ENCODE measurements at places on chromosomes 13 and 19.

DNA sequence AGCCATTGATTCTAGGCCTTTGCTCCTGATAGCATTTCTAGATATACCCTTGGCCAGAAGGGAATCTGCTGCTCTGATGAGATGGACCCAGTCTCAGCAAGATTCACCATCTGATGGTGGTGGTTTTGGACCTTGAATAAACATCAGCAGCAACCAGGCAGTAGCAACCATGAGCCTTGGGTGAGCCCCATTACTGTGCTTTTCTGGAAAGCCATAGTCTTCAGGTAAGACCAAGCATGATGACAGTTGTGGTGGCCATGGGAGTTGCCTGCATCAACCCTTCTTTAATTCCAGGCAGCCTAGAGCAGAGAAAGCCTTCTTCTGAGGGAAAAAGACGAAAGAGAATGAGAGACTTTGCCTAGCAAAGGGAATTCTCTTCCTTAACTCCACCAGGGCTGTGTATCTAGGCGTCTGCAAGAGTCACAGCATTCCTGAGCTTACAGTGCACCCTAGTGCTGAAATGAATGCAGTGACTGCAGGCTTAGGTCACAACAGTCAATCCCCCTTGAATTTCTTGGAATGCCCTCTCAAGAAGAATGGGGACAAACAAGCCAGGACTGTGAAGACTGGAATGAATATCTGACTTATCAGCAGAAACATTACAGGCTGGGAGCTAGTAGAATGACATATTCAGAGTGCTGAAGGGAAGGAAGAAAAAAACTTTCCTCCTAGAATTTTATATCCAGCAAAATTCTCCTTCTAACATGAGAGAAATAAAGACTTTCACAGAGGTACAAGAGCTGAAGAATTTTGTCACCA is 942.4 kb upstream of the PCDH20 start:
- DNase-seq = peak; percentile 50

GRCh38 chr19:55320844-55321419 is 4.2 kb downstream of the TMEM150B start:
- DNase-seq = no peak

DNA sequence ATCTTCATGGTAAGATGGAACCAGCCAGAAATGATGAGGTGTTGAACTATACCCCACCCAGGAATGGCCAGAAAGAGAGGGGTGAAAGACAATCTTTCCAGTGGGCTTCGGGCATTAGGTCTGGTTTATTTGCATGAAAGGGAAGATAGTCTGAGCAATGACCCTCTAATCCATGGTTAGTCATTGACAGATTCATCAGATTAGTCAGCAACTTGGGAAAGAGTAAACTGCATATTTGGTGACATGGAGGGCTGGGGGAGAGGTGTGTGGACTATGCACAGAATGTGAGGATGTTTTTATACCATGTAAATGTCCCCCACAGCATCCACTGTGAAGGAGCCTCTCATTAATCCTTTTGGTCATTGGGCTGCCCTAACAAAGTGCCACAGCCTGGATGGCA is 30.1 kb upstream of the USP12 start:
- DNase-seq = no peak

DNA sequence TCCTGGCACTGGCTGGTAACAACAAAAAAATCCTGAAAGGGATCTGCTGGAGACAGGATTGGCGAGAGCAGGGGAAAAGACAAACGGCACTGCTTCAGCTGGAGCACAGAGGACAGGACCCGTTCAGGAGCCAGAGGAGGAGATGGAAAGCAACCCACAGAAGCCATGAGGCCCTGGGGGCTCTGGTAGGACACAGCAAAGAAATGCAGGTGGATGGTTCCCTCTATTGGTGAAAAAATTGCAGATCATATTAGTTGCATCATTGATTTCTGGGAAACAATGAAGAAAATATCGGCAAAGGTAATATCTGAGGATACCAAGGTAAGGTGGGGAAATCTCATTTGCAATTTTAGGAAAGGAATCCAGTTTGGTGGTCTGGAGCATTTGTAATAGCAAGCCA is 25.7 kb upstream of the TPP2 start:
- peak; percentile 11 for DNase-seq

GRCh38 chr13:20288561-20288960 is 56.4 kb upstream of the GJB6 start:
- no peak for DNase-seq

DNA sequence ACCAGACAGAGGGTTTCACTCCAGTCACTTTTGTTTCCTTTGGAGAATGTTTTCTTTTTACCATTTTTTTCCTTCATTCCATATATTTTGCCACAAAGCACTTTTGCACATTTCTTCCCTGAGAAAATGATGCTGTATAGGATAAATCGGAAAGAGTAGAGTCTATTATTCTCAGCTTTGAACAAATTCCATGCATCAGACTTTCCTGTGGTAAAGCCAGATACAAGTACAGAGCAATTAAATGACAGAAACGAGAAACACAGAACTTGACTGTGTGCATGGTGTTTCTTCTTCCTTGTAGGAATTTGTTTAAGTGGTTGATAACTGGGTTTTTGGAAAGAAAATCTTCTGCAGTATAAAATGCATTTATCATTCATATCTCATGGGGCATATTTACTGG is 107.4 kb upstream of the CSNK1A1L start:
- DNase-seq = no peak

GRCh38 chr19:33231511-33231910 is 5.9 kb upstream of the SLC7A10 start:
- DNase-seq = no peak

DNA sequence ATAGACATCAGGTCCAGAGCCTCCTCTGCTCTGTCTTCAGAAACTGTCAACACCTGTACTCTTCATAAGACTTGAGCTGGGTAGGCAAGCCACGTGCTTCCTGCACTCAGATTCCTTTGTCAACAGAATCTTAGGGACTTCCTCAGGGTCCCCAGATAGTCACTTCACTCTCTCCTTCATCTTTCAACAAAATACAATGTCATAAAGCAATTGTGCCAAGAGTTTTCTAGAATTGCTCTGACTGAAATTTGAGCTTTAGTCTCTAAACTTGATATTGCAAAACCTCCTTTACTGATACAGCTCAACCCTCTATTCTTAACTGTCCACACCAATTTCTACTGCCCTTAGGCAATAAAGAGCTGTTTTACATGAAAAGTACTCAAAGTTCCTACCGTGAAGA is 179.9 kb downstream of the IRS2 start:
- no peak for DNase-seq

GRCh38 chr19:42095814-42096230 is 19.9 kb downstream of the ZNF574 start:
- DNase-seq = no peak

DNA sequence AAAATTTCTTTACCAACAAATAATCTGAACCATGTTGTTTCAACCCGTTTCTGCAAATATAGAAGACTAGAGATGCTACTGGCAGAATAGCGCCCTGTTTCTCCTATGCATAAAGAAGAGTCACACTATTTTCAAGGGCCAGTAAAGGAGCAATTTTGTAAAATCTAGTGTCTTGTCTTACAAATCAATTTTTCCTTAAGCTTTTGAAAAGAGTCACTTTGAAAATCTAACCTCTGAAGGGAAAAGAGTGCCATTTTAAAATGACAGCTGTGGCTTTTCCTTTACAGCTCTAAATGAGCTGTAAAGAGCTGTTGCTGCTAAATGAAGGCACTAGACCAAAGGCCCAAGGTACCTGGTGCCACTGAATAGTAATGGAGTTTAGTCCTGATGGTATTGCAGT is 16.9 kb upstream of the GTF2F2 start:
- no peak for DNase-seq

- no peak for DNase-seq
Observed at GRCh38 chr13:28333204-28333881, 161.6 kb downstream of the FLT1 start.

DNA sequence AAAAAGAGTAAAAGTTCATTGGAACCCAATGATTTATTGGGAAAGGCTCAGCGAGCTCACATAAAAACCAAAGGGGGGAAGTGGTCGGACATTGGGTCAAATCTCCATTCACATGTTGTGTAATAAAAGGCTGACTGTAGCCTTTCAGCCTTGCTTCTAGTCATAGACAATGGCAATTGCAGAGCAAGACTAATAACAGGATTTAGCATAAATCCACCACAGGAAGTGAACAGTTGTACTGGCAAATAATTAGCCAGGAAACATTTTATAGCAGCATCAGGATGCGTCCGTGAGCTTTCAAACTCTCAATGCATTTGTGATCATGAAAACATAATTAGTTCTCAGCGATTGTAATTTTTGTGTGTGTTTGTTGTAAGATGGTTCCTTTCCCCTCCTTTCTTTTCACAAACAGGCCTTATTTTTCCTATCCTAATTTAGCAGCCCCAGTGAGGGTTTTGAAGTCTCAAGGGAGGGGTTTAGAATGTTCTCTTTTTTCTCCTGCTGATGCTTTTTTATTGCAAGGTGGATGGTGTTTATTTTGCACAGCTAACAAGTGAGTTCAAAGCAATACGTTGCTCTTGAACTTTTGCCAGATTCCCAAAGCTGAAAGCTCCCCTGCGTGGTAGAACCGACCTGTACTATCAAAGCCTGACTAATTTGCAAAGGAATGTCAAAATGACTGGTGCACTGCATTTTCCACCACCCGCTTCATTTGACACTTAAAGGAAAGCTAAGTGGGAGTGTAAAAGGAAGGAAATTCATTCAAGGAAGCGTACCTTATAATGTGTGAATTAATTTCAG is 105.6 kb downstream of the SPRY2 start:
- DNase-seq = peak; percentile 76

DNA sequence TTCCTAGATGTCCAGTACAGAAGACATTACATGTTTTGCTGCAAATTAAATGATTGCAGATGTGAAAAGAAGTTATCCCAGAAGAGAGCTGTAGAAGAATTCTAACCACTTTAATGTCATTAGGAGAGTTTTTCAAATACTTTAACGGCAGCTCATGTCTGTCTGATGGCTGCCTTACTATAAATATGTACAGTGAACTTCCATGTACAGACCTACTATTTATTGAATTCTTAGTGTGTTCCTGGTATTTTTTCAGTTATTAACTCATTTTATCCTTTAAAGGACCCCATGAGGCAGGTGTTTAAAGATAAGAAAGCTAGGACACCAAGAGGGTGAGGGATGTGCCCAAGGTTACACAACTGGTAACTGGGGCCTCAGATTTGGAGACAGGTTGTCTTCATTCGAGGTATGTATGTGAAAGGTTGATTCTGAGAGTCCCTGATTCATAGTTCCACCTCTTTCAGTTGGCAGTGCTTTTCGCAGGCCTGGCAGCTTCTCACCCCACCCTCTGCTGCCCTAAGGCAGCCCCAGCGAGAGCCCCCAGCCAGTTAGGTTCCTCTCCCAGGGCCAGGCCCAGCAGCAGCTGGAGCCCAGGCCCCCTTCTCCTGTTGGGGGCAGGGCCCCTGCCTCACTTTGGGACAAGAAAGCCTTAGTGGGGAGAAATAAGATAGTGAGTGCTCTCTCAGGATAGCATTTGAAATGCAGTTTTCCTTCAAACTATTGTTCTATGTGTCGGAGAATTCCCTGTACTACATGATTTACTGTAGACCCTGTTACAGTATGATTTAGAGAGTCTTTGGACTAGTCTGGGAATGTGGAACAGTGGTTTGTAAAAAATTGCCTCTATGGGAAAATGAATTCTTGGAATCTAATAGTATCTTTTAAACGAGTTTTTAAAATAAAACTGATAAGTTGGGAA is 67.7 kb upstream of the TEX29 start:
- no peak for DNase-seq

DNA sequence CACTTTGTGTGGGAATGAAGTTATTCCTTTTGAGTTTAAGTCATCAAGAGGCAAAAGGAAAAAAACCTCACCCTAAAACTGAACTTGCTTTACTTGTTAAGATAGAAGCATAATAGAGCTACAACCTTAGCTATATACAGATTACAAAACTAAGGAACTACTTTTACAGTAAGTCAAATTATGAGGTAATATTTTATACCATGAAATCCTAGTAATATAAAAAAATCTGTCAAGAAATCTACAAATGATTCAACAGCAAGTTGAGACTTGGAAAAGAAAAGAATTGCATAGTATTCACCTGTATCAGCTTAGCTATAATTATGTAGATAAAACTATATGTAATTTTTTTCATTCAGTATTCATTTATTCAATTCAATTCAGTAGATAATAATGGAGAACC is 335.3 kb downstream of the KLF5 start:
- no peak for DNase-seq

- DNase-seq = no peak
Observed at GRCh38 chr19:14408491-14409145, 10.5 kb downstream of the DDX39A start.

GRCh38 chr13:111116856-111117255 is 1.7 kb downstream of the ARHGEF7 start:
- no peak for DNase-seq

DNA sequence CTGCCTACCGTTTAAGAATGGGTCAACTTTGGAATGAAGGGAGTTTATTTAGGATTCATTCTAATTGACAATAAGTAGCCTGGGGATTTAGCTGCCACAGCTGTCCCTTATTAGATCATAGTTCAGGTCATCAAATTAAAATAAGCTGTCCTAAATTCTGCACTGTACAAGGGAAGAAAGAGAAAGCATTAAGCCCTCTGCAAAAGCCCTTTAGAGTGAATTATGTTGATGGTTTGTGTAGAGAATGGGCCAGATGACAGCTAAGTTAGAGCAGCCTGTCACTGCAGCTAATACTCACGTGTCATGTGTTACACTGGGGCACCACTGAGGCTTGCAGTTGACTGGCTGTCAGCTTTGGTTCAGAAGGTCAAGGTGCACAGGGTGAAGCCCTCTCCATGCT is 737.1 kb upstream of the SLC10A2 start:
- no peak for DNase-seq

DNA sequence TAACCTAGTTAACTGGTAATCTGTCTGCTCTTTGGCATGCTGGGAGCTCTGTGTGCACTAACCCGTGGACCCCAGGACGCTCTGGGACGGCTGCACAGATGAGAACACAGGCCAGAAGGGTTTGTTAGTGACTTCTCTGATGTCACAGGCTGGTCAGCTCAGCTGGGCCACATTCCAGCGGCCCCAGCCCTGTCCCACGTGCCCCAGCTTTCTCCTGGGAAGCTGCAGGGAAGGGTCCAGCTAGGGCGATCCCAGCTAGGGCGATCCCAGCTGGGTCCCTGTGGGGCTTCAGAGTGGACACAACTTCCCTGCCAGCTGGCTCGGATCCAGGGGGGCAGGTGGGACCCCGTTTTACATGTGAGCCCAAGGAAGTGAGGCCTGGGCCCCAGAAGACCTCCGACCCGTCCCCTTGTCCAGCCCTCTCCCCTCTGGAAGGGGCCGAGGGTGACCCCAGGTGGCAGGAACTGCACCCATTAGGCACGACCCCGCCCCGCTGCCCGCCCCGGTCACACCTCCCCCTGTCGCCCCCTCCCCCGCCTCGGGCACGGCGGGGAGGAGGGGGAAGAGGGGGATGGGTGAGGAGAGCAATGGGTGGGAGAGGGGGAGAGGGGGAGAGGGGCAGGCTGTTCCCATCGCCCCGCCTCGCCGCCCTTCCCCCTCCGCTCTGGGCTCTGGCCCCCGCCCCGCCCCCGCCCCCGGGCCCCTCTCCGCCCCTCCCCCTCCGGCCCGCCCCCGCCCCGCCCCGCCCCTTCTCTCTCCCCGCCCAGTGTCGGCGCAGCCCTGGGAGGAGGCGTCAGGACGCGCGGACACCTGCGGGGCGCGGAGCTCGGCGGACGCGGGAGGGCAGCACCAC is 75.2 kb upstream of the MCF2L start:
- no peak for DNase-seq
